ENCODE measurements at places on chromosomes 3 and 15.

GRCh38 chr15:89870006-89870405 is 23.8 kb downstream of the AP3S2 start:
- no peak for DNase-seq

DNA sequence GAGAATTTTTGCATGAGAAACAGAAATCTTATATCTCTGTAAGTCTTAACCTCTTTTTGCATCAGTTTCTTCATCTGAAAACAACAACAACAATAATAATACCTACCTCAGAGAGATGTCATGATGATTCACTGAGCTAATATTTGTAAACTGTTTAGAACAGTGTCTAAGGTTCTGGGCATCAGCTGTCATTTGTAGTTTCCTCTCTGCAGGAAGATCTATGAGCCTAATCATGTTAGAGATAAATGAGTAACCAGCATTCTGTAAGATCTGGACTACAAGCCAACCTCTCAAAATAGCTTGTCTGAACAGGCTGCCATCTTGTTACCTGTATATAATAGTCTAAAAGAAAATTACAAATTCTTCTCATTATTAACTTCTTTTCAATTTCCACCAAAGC is 383.0 kb upstream of the RORA start:
- DNase-seq, result no peak

DNA sequence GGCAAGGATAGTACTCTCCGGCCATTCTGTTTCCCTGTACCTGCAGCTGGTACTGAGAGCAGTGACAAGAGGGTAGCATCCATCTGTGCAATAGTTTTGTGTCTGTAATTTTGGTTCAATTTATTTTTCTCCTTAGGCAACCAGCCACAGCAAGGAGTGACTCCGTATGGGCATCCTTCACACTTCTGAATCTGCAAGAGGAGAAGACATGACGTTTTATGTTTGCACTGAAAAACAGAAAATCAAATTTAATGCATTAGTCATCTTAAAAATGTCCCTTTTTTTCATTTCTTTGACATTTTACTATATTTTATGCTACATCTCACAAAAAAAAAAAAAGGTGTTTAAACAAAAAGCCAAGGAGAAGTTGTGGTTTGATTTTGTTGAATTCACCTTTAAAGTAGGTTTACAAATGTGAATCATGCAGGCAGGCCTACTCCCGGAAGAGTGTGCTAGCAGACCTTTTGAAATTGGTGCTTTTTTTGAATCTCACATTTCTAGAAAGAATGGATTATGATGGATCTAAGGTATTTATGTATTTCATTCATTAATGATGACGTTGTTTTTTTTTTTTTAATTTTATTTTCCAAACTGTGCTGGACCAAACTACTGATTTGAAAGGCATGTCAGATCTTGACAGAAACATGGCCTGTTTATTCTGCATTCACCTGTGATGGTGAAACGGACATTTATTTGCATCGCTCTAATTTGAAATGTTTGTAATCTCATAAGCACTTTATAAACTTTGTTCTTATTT is 28.1 kb downstream of the IGSF10 start:
- no peak for DNase-seq

DNA sequence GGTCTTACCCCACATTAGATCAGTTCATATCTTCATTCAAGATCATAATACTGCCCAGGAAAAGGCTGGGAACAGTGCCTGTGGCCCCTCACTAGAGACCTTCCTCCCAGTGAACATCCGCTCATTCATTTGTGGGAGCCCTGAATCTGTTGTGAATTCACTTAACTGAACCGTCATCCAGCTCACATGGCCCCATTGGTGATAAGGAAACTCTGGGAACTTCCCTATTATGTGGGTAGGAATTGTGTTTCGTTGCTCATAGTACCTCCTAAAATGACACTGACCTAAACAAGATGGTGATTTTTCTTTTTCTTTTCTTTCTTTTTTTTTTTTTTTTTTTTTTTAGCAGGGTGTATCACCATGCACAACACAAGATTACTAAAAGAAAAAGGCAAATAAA is 6.8 kb upstream of the MESP2 start:
- DNase-seq, result no peak

- DNase-seq, result no peak
These were observed 5.7 kb upstream of the IQGAP1 start for GRCh38 chr15:90382320-90382719.

GRCh38 chr3:58421004-58421403 is 12.6 kb downstream of the PDHB start:
- DNase-seq, result no peak

DNA sequence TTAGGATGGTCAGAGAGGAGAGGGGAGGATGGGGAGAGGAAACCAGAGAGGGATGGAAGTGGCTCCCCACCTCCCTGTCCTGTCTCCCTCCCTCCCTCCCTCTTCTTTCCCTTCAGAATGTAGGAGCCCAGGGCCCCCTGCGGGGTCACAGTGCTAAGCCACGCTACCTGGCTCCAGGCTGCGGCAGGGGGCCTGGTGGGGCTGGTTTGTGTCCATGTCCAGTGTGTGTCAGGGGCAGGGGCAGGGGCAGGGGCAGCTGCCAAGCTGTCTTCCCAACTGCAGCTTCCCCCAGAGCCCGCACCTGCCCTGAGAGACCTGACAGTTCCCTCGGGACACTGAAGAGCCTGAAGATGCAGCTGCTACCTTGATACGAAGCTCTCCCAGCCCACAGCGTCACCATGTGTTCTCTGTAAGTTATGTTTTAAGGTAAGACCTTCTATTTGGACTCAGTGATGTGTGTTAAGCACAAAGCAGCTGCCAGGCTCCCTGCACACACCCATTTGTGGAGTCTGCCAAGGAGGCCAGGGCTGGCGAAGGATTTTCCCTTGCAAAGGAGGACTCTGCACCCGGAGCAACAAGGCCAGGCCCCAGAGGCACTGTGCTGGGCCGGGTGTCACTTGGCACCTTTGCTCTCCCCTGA is 121.8 kb upstream of the SMAD3 start:
- DNase-seq, result no peak

- no peak for DNase-seq
These were observed 56.5 kb downstream of the STT3B start for GRCh38 chr3:31589228-31589627.

Measured in activated gamma-delta T cell (primary cell).